NB4 (cell line): ENCODE measurements at places on chromosomes 5 and 9.
A peak's percentile ranks its signal among the peaks of the same experiment; 100 is the strongest.

DNA sequence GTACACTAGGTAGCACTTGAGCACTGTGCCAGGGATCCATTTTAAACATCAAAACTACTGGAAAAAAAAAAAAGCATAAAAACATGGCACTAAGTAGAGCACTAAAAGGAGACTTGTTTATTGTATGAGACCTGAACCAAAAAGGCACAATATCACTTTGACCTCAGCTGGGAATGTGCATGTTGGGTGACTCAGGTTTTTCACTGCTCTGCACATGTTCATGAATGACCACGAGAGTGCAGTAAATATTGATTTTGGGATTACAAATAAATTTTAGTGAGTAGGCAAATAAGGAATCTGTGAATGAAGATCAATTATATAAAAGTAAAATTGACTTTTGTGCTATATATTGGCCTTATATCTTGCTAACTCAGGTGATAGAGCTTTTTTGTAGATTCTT, 11.8 kb downstream of the RMI1 start:
- DNase-seq: no peak

DNA sequence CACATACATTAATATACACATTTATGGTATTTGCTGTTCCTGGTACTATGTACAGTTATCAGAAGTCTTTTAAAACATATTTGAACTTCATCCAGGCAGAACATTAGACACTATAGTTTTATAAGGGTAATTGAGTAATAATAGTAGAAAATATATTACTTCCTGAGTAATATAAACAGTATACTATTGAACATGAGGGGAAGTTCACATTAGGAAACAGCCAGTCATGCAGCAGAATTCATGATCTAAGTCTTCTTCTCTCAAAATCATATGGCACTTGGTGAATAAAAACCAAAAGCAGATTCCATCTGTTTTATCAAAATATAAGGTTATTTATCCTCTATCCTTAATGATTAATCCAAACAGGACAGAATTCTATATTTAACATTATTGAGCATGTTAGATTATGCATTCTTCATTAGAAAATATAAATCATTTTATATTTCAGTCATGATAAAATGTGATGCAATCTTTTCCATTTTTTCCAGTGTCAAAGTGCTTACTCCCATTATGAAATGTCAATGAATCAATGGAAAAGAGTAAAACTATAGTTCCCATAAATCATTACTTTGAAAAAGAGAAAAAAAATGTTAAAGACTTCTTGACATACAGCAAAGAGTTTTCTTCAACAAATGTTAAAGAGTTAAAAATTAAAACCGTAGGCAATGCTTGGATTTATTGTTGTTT, 584.3 kb upstream of the TUSC1 start:
- no peak for DNase-seq

GRCh38 chr5:526456-527088, 2.3 kb upstream of the SLC9A3 start:
- DNase-seq: no peak

DNA sequence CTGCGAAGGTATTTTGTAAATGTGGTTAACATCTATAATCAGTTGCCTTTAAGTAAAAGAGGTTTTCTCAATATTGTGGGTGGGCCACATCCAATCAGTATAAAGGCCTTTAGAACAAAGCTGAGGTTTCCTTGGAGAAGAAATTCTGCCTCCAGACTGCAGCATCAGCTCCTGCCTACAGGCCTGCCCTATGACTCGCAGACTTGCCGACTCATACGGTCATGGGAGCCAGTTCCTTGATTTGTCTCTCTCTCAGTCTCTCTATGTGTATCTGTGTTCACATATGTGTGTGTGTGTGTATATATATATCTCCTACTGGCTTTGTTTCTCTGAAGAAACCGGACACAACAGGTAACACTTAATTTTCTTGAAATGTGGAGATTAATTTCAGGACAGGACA, 45.3 kb downstream of the SLC36A1 start:
- peak; percentile 73 for DNase-seq

DNA sequence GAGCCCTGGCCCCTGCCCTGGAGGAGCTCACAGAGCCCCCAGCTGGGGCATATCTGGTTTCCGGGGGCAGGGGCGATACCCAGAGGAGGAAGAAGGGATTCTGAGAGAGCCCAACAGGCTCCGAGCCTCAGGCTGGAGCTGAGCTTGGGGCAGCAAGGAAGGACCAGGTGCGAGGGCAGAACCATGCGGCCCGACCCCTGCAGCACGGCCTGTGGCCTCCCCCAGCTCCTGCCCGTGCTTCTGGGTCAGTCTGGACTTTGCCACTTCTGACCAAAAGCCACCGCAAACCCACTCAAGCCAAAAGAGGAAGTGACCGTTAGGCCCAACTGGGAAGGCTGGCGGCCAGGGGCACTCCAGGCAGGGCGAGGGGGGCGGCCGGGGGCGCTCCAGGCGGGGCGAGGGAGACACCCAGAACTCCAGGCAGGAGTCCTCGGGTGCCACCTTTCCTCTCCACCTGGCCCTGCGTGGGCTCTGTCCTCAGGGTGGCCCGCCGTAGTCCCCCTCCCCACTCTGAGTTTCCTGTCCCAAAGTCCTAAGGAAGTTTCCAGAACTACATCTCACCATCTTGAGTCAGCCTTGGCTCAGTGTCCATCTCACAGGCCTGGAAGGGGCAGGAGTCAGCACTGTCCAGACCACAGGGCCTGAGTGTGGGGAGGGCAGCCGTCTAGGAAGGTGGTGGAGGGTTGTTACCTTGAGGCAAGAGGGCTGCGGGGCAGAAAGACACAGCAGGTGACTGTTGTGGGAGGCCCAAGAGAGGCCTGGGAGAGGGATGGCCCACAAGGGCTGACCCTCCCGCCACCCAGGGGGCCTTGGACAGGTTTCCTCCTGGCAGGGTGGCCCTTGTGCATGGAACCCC, 946 bp upstream of the LTC4S start:
- DNase-seq: peak; percentile 74

GRCh38 chr5:32217886-32218396, 43.8 kb upstream of the GOLPH3 start:
- peak; percentile 43 for DNase-seq
